ENCODE measurements at places on chromosomes 7 and 10.

GRCh38 chr10:23439452-23439960 lies 631 bp downstream of the OTUD1 start:
- DNase-seq: no peak

- no peak for DNase-seq
Observed at GRCh38 chr10:86356296-86356695, 10.3 kb downstream of the GRID1 start.

- peak; percentile 56 for DNase-seq
Observed at GRCh38 chr10:133159950-133160825, at the start of gene KNDC1. KNDC1 (plus strand) TSS chr10:133160219; CDS start chr10:133160468, 249 bp downstream.

DNA sequence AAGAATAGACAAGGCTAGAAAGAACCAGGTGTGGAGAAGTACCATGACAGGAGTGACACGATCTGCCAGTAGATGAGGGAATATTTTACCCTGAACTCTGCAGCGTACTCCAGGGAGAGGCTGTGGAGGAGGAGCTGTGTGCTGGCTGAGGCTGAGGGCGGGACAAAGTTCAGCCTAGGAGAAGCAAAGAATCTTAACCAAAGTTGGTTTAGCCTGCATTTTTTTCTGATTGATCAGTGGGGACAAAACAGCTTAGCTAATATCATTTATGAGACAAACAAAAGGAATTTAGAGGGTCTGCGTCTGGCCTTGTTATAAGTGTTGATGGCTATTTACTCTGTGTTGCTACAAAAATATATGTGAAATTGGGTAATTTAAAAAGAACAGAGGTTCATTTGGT lies 5.2 kb upstream of the NPSR1 start:
- no peak for DNase-seq

DNA sequence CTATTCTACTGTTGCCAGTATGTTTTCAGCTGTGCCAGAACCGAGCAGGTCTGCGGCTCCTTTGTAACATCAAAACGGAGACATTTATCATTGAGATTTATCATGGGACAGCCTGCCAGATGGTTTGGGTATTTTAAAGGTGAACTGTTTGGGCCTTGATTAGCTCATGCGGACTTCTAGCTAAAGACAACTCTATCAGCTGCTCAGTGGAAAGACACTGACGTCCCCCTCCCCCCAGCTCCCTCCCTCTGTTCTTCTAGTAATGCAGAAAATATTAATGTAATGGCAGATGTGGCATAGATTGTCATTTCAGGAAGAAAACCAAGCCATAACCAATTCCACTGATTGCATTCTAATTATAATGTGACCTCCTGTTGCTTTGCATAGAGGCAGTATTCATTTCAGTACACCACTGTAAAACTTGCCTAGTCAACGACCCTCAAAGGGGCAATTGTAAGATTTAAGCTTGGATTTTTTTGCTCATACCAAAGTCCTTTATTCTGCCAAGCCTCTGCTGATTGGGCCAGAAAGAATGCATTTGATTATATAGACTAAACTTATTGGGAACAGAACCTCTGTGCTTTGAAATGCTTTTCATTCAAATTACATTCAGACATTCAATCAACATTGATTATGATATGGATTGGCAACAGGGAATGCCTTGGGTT lies 966.8 kb downstream of the LRMDA start:
- peak; percentile 7 for DNase-seq

DNA sequence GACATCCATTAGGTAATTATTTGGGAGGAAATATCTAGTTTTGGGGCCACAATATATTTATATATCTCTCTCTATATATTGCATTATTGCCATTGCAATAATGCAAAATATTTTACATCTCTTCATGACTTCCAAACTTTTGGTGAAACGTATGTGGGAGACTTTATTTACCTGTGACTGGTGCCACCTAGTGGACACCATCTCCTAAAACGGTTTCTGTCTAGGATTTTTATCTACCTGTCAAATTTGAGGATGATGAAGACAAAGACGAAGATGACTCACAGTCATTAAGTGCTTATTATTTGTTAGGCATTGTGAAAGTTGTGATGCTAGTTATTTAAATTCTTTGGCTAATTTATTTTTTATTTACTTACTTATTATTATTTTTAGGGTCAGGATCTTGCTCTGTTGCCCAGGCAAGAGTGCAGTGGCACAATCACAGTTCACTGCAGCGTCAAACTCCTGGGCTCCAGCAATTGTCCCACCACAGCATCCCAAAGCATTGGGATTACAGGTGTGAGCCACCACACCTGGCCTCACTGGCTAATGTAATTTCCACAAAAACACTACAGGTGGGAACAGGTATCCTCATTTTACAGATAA lies 18.7 kb upstream of the CBLL1 start:
- DNase-seq: peak; percentile 15

DNA sequence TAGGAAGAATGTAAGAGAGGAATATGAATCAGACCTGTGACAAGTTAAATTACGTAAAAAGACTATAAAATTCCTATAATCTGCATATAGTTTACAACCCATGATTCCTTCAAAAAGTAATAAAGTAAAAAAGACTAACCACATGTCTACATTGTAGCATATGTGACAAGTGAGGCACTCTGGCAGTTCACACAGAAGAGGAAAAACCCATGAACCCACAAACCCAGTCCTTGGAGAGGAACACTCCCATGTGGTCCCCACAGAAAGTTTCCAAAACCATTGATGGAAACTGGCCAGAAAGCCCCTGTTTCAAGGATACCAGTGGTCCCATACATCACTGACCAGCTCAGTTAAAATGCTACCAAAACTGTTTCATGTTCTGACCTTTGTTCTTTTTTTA lies 15.7 kb downstream of the KDM7A start:
- DNase-seq: no peak

DNA sequence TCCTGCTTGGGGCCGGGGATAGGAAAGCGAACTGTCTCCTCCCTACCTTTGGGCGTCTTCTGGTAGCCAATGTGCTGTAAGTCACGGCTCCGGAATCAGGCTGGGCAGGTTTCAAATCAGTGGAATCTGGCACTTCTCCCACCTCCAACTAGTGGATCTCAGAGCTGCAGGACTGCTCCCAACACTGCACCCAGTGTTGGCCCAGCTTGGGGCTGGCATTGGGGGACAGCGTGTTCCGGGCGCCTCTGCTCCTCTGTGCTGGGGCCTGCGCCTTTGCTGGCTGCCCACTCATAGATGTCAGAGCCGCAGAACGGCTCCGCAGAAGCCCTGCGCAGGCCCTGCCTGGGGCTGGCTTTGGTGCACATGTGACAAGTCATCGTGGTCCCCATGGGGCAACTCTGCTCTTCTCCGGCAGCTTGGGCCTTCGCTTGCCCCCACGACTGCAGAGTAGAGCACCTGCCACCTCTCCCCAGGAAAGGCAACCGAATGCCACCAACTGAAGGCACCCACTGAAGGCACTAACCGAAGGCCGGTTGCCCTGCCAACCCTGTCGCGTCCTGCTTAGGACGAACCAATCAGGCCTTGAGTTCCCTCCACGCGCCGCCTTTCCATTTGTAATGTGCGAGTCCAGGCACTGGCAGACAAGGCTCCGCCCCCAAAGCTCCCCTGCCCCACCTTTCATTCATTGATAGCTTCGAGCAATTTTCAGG lies 85.5 kb upstream of the ABI1 start:
- peak; percentile 72 for DNase-seq

All from retina (tissue), 1 donor.